Amygdala (tissue), 56 donors: ENCODE measurements at places on chromosomes 16 and 17.

DNA sequence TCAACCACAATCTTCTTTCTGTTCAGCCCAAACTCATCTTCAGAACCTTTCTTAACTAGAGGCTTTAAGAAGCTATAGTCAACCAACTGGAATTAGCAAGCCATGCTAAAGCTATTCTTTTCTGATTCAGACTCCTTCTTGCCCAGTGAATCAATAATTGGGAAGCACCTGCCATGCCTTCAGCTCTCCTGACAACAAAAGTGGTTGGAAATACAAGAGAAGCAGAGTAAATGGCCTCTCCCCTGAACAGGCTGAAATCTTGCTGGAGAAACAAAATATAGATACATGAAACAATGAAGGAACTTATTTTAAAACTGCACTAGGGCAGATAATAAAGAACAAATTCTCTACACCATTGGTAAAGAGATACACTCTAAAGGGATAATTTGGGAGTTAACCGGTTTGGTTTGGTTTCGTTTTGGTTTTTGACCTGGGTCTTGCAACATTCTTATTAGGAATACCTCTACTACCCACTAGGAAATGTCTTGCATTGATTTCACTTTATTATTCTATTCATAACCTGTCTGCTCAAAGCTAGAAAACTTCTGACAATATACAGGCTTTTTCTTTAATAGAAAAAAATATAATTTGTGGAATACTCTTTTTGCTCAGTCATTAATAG is 173.6 kb upstream of the DYNLRB2 start:
- no peak for DNase-seq

GRCh38 chr16:85112364-85112763 is at the start of gene CIBAR2:
CIBAR2 (minus strand) TSS chr16:85112472; CDS start chr16:85112352, 120 bp downstream.
- no peak for DNase-seq

- DNase-seq = no peak
Measured at GRCh38 chr16:22380529-22380928, 6.1 kb upstream of the CDR2 start.

DNA sequence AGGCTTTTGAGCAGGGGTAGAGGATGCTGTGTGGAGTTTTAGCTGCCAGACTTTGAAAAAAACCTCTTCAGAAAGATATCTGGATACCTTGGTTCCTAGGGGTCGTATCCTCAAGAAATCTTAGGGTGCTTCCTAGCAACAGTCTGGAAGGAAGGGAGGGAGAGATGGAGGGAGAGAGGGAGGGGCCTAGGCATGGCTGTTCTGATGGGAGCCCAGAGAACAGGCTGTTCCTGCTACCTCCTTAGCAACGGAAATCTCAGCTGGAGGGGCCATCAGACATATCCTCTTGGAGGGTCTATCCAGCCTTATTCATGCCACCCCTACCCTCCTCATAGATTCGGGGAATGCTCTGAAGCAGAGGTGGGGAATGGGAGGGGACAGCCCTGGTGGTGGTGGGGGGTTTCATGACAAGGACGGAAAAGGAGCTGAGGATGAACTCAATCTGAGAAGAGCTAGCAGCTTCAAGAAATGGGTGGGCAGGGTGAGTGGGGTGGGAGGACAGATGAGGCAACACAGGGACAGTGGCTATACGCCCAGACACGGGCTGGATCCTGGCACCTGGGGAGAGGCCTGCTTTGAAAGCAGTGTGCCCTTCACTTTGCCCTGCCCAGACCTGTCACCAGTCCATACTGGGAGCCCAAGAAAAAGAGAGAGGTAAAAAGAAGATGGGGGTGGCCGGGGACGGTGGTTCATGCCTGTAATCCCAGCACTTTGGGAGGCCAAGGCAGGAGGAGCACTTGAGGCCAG is 2.9 kb upstream of the THRA start:
- DNase-seq = no peak

- DNase-seq = no peak
Measured at GRCh38 chr17:80706463-80706867, 161.8 kb downstream of the RPTOR start.

GRCh38 chr17:64087252-64088005 is 42.5 kb downstream of the ERN1 start:
- DNase-seq = no peak

DNA sequence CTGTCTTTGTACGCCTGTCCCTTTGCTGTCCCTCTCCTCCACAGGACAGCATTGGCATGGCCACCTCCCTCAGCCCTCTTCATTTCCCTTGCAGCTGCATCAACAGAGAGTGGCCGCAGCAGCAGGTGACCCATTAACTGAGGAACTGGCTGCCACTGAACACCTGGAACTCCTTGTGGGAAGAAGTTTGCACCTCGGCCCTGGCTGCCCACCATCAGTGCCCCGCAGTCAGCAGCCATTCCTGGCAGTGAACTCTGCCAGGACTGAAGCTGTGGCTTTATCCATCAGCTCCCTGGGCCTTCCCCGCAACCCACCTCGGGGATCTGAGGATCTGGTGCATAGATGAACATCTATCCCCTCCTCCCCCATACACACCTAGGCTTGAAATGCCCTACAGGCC is 13.1 kb upstream of the RNF135 start:
- DNase-seq = no peak

DNA sequence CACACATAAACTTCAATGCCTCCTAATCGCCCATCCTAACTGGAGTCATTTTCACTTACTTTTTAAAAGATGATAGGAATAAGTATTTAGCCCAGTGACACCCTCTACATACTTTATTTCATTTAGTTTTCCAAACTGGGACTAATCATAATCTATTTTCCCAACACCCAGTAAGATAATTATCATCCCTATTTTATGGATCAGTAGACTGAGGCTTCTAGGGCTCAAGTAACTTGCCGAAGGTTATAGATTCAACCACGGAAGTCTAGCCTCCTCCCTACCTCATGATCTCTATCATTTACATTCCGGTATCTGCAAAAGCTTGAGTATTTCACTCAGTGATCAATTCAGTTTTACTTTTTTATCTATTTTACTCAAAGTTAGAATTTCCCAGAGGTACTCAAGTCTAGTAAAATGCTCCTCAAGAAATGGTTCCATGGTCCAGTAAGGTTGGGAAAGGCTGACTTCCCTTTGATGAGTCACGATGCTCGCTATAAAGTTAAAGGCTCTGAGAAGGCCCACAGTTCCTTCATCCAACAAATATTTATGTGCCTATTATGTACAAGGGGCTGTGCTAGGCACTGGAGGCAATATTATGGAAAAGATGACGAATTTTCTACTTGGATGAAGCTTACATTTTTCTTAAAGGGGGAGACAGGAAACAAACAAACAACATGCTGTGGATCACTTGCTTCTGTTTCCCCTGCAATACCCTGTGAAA is 75.1 kb downstream of the TOX3 start:
- no peak for DNase-seq

DNA sequence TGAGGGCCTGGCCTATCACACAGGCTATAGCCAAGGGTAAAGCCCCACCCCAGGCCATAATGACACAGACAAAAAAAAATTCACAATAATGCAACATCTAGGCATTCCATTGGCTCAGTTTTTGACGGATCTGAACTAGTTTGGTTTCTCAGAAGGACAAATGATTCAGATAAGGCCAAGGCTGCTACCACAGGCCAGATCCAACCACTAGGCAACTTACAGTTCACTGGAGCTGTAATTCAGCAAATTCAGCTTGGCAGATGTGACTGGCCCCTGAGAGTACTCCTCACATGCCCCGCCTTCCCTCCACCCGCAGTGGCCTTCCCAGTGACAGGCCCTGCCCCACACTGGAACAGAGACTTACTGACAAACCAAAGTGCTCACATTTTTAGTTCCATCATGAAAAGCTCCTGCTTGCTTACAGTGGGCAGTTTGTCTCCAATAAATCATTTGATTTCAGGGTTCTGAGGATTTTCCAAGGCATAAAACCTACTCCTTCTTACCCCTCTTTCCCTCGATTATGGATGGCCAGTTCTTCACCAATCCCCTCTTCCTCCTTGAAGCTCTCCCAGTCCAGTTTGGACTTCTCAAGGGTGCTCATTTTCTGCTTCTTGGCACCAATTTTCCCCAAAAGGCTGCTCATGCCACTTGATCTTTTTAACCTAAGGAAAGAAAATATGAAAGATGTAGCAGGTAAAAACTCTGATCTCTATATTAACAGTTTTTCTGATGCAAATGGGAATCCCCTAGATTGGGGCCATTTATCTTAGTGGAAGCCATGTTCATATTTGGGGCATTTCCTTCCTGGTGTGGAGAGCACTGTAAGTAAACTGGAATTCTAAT is 53.3 kb upstream of the BCAR1 start:
- DNase-seq = no peak

DNA sequence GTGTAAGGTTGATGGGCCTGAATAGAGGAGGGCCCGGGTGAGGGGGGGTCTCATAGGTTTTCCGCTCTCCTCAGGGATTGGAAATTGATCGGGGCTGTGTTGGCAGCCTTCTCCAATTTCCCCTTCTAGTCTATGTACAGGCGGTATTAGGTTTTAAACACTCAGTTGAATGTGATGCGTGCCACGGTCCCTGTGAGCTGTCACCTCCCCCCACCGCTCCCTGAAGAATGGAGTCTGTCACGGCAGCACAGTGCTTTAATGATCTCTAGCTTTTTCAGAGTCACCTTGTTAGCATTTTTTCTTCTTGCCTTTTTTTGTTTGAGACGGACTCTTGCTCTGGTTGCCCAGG is 800 bp downstream of the COX4I1 start:
- no peak for DNase-seq

DNA sequence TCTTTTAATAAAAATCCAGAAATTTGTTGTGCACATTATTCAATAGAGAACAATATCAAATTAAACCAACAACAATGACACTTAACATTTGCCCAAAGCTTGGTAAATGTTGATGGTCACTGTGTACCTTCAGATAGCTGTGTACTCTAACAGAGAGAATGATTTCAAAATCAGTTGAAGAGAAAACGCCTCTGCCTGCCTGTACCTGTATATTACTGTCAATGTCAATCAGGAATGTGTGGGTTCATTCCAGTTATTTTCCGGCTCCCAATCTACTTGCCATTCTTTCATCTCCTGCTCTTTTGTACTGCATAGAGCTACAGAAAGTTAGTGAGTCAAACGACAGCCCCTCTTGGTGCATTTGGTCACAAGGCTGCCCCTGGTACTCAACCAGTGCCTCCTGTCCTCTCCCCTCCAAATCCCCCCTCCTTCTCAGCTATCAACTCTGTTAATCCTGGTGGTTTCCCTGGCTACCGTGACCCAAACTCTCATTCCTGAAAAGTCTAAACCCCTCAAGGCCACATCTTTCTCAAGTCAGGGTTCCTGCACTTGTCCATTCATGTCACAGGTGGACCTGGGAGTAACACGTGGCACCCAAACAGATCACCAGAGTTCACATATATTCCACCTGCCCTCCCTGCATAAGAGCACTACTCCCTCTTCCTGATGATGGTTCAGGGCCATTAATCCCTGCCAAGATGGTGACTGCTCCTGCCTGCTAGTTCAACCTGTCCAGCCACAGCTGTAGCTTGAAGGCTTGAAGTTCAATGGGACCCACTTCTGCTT is 13.6 kb upstream of the ARL4D start:
- no peak for DNase-seq

DNA sequence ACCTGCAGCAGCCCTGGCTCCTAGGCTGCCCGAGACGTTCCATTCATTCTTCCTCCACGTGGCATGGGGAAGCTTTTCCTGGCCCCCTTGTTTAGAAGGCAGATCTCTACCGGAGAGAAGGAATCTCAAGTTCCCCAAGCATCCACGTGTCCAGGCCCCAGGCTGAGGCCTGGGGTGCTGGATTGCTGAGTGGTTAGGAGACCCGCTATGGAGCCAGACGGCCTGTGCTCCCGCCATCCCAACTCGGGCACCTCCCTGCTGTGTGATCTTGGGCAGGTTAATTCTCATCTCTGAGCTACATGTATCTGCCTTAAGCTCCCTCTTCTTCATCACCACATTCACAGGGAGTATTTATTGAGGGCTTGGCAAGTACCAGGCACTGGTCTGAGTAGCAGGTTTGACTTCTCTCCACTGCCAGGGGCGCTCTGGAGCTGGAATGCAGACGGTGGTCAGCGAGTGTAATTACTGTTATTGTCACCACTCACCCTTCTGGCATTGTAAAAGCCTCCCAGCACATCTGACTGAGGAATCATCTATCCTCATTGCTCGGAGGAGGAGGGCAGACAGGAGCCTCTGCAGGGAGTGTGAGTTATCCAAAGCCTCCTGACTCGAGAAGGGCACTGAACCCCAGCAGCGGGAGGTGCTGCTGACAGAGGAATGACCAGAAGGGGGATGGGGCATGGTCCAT is 1.1 kb upstream of the ADGRG1 start:
- DNase-seq = no peak

DNA sequence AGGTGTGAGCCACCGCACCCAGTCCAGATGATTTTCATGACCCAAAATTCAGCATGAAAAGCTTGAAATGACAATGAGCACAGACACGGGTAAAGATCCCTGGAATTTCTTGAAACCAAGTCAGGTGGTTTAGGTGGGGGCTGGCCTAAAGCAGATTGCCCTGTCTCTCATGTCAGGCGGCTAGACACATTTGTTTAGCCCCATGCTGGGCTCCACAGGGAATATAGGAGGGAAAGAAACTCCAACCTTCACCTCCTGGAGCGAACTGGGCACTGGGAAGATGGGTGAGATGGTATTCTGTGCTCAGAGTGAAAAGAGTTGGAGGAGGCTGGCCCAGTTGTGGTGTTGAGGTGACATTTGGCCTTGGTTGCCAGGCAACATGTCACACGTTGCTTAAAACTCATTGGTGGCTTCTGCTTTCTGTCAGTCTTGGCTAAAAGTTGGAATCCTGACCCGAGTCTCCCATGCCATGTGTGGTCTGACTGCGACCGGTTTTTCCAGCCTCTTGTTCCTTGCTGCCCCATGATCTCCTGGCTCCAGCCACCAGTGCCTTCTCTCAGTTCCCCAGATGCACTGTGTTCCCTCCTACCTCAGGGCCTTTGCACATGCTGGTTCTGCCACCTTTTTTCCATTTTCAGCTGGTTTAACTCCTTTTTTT is 113.7 kb downstream of the ABCC6 start:
- DNase-seq = no peak

DNA sequence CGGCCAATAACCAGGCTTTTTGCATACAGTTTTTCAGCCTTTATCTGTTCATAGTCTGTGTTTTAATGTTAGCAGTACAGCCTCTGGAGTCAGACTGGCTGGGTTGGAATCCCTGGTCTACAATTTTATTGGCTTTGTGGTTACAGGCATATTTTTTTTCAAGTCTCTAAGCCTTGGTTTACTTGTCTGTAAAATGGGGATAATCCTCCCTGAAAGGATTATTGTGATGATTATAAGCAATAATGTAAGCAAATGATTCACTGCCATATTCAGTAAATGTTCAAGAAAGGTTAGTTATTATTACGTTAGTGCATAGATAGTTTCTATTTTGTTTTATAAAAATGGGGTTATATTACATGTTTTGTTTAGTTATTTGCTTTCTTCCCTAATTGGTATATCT is 15.7 kb downstream of the COX10 start:
- DNase-seq = no peak

GRCh38 chr17:20098314-20098713 is 89.2 kb downstream of the SPECC1 start:
- no peak for DNase-seq

DNA sequence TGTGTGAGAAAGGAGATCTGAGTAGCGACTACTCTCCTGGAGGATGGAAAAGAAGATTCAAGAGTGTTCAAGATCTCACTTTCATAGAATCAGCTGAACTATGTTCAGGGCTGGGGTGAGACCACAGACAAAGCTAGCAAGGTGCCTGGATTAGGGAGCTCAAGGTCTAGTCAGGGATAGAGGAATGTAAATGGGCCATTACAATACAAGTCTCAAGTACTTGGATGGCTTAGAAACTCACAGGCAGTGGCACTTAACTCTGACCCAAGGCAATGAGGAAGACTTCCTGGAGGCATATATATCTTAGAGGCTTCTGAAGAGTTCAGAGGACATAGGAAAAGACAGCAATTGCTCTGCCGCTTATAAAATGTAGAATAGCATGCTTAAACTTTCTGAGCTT is 184.9 kb upstream of the CDH11 start:
- no peak for DNase-seq
